ENCODE measurements at places on chromosomes 5 and 9. TPM values are rescaled to one million over a fixed set of nuclear protein-coding genes. Genes with fewer than 3 reads are reported as not detected.

Gene DMRT3
- not detected for total RNA-seq

Gene PCDH1
- total RNA-seq = 196 TPM

Gene CDX1
- total RNA-seq = not detected

Gene UGT3A2
- total RNA-seq = not detected

Gene FBN2
- 5.7 TPM for total RNA-seq

Gene OTULINL
- total RNA-seq = 0.49 TPM

Gene PCDHGB6
- 1.6 TPM for total RNA-seq

Gene RNF208
- total RNA-seq = 0.16 TPM

Gene RANBP17
- 5.5 TPM for total RNA-seq

Gene EGFL7
- 374 TPM for total RNA-seq

Gene RFESD
- 0.97 TPM for total RNA-seq

Gene CCNI2
- 0.06 TPM for total RNA-seq

Gene FBP2
- not detected for total RNA-seq

Gene SPATA31C1
- total RNA-seq = not detected

Gene ANGPTL2
- total RNA-seq = 14.6 TPM

Gene CD72
- not detected for total RNA-seq

Gene POLK
- total RNA-seq = 47.6 TPM

Gene KCNIP1
- 0.32 TPM for total RNA-seq

Gene RCL1
- 11.3 TPM for total RNA-seq

Gene SPATA6L
- 0.97 TPM for total RNA-seq

Gene IFNA21
- not detected for total RNA-seq

Gene SOX30
- total RNA-seq = not detected

Gene DOCK8
- total RNA-seq = 8.6 TPM

Gene SPATA31C2
- not detected for total RNA-seq

Gene LSM11
- total RNA-seq = 7.6 TPM

Gene CACNA1B
- under 0.01 TPM for total RNA-seq

Gene PDLIM7
- total RNA-seq = 34.5 TPM

Gene PNPLA7
- total RNA-seq = 0.49 TPM

Gene FCHO2
- total RNA-seq = 24.0 TPM

Gene RMRP
- 15,158 TPM for total RNA-seq

Gene PIK3R1
- 12.3 TPM for total RNA-seq

Gene TAF11L7
- not detected for total RNA-seq

Gene LURAP1L
- 11.3 TPM for total RNA-seq

Gene OR1L6
- total RNA-seq = not detected

Gene IFNA2
- not detected for total RNA-seq

Gene IFNA13
- not detected for total RNA-seq

Gene KIF20A
- 43.3 TPM for total RNA-seq

Gene NDOR1
- 3.3 TPM for total RNA-seq

Gene LIX1
- not detected for total RNA-seq

Gene ZNF366
- total RNA-seq = 12.3 TPM

Gene GRIN3A
- total RNA-seq = not detected

Gene LVRN
- 0.16 TPM for total RNA-seq

Gene C6
- total RNA-seq = not detected

Gene ANKRD34B
- total RNA-seq = not detected

Gene FAM240B
- total RNA-seq = not detected

Gene OBP2B
- not detected for total RNA-seq

Gene PCDHA12
- total RNA-seq = not detected

Gene PCDHB12
- 0.16 TPM for total RNA-seq

Gene GPR151
- not detected for total RNA-seq

Gene SPINK13
- not detected for total RNA-seq

Gene ZER1
- 9.1 TPM for total RNA-seq

Gene DIPK1B
- 109 TPM for total RNA-seq

Gene F2R
- 222 TPM for total RNA-seq

Gene PCDHA9
- 0.06 TPM for total RNA-seq

Gene INSL6
- not detected for total RNA-seq

Gene C9
- 0.57 TPM for total RNA-seq
